ENCODE measurements at places on chromosomes 2 and 18.

GRCh38 chr2:145652036-145652435 lies 1132.1 kb upstream of the ZEB2 start:
- no peak overlapping the region for H3K27ac ChIP-seq
- no peak for DNase-seq
- no peaks in the 10 kb centered on the region for H3K36me3 ChIP-seq
- H3K4me1 ChIP-seq = peaks cover 6% of the 10 kb centered on the region
- H3K4me3 ChIP-seq = no peak overlapping the region

GRCh38 chr2:144183727-144184126 lies 336.2 kb downstream of the ZEB2 start:
- no peaks in the 10 kb centered on the region for H3K36me3 ChIP-seq
- H3K4me3 ChIP-seq = no peak overlapping the region
- H3K4me1 ChIP-seq = no peaks in the 10 kb centered on the region
- no peaks in the 10 kb centered on the region for H3K27me3 ChIP-seq

DNA sequence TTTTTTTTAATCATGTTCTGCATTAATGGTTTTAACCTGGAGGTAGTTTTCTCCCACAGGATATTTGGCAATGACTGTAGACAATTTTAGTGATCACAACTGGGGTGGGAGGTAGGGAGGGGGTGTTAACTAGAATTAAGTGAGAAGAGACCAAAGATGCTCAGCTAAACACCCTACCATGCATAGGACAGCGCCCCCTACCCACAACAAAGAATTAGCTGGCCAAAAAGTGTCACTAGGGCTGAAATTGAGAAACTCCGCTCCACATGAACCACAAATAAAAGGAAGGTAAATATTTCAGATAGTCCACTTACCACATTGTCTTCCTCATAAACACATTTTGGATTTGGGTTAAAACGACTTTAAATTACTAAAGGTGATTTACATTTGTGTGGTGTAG lies 942.6 kb downstream of the SUCLG1 start:
- DNase-seq = no peak
- H3K27ac ChIP-seq = no peak overlapping the region
- H3K27me3 ChIP-seq = no peaks in the 10 kb centered on the region
- no peaks in the 10 kb centered on the region for H3K36me3 ChIP-seq
- H3K4me3 ChIP-seq = no peak overlapping the region

DNA sequence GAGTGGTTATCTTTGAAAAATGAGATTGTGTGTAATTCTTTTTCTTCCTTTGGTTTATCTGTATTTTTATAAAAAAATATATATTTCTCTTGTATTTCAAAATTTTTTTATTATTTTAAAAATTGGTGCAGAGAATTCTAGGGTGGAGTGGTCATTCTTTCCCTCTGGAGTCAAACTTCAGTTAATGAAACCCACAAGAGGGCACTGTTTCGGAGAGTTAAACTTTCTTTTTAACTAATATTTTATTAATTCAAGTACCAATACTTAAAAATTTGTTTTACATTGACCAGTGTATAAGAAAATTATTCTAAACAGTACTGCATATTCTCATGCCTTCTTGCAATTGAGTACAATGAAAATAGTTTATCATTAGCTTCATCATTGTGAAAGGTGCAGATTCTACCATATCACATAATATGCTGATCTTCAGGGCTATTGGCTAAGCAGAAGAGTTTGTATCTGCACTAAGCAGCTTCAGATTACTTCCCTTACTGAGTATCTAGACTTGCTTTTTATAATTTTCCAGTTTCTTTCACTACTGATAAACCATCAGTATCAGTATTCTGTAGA lies 50.1 kb downstream of the HS1BP3 start:
- DNase-seq = no peak
- H3K27me3 ChIP-seq = peaks cover 45% of the 10 kb centered on the region
- peaks cover 37% of the 10 kb centered on the region for H3K4me1 ChIP-seq
- no peaks in the 10 kb centered on the region for H3K36me3 ChIP-seq
- H3K27ac ChIP-seq = no peak overlapping the region
- no peak overlapping the region for H3K4me3 ChIP-seq

DNA sequence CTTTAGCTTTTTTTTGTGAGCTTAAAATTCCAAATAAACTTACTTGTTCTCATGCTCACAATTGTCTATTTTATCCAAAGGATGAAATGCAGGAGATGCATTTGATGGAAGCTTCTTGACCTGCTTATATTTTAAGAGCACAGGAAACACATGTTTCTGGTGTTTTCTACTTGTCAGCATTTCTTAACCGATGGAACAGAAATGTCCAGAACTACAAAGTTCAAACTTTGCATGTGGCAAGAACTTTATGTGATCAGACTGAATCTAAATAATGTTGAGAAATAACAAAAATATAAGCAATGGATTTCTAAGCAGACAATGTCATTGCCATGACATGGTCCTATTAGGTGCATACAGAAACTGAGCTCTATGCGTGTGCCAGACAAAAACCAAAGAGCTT lies 9.9 kb upstream of the CTLA4 start:
- DNase-seq = no peak
- H3K4me1 ChIP-seq = no peaks in the 10 kb centered on the region
- H3K27me3 ChIP-seq = no peaks in the 10 kb centered on the region
- H3K27ac ChIP-seq = no peak overlapping the region

DNA sequence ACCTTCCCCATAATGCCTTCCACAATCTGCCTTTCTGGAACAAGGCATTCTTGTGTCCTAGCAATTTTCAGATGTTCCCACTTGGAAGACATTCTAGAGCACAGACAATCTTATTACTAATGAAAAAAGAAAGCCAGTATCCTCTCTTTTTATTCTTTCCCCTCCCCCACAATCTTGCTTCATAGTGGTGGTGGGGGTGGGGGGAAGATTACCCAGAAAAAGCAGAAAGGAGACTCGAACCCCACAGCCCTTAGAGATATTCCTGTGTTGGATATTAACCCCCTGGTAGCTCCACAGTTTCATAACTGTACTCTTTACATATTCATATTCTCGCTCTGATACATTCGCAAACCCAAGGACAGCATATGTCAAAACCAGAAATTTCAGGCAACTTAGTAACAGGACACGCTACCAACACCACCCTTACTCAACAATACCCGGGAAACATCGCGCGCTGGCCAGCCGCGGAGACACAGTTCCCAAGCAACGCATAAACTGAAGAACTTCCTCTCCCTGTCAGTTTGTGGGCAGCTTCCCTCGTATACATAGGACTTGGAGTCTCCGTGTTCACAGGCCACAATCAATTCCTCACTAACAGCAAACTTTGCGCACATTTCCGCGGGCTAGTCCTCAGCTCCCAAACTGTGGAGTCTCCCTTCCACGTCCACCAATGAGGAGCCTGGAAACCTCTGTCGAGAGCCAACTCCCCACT lies 793 bp downstream of the NR4A2 start:
- no peak overlapping the region for H3K27ac ChIP-seq
- peak; percentile 55 for DNase-seq
- H3K4me3 ChIP-seq = peak overlapping the region; percentile 87

DNA sequence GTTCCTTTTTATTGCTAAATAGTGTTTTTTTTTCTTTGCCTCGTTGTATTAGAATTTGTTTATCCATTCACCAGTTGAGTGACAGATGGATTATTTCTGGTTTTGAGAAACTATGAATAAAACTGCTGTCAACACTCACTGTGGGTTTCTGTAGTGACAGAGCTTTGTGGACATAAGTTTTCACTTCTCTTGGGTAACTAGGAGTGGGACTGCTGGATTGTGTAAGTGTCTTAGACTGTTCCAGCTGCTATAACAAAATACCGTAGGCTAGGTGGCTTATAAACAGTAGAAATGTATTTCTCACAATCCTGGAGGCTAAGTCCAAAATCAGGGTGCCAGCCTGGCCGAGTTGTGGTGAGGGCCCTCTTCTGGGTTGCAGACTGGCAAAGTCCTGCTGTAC lies 71.9 kb downstream of the TNFRSF11A start:
- peaks cover 3% of the 10 kb centered on the region for H3K4me1 ChIP-seq
- no peak overlapping the region for H3K4me3 ChIP-seq
- H3K27me3 ChIP-seq = no peaks in the 10 kb centered on the region

DNA sequence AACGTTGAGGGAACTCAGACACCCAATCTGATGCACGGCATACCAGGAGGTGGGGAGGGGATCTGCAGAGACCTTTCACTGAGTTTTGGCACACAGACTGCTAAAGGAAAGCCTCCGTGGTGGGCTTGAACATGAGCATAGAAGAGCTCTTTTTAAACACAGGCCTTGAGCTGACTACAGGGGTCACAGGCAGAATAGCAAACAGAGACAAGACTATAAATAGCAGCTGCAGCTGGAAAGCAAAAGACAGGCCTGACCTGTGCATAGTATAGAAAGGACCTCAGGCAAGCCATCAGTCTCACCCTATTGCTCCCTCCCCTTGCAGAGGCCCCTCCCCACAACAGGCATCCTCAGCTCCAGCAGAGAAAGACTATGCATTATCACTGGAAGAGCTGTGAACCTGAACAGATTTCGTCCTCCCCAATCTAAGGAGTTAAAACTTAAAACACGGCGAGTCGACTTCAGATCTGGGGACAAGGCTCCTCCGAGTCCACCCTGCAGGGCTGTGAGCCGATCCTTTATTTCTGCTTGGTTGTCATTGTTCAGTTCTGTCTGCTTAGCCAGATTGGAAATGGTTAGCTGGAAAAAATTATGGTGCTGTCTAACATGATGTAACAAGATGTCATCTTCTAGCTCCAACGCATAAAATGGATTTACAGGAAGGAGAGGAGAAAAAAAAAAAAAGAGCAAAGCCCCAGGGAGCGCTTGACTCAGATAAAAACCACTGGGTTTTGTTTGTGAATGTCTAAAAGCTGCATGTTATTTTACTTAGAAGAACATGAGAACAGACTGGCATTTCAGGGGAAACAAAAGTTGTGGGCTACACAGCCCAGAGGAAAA lies 25.2 kb upstream of the LCLAT1 start:
- H3K36me3 ChIP-seq = no peaks in the 10 kb centered on the region
- no peak overlapping the region for H3K27ac ChIP-seq
- DNase-seq = peak; percentile 43
- H3K27me3 ChIP-seq = no peaks in the 10 kb centered on the region
- H3K4me3 ChIP-seq = no peak overlapping the region

DNA sequence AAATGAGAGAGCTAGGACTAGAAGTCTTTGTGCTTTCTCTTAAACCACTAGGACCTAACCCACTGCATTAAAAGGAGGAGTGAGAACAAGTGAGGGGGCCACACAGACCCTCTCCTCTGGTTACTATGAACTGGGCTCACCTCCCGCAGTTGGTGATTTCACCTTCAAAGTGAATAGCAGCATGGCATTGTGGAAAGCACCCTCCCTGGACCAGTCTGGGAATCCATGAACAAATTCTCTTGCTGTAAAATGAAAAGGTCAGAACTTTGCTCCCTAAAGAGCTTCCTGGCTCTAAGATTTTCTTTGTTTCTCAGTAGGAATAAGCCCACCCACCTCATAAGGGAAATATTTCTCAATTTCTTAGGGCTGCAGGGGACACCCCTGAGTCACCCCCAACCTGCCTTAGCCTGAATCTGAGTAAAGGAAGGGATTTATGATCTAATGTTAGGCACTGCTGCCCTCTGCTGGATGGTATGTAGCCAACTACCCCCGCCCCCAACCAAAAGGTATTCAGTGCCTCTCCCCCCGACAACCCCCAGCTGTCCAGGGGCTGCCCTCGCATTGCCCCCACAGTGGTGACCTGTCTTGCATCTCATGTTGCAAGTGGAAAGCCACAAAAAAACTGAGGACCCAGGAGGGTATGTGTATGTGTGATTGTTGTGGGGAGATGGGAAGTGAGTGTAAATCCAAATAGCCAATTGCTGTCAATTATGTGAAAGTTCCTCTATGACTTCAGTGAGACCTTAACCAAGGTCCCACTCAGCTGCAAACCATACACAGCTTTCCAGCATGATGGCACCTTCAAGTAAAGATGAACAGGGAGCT lies 230.9 kb upstream of the SLC14A2 start:
- DNase-seq = peak; percentile 88
- H3K27me3 ChIP-seq = no peaks in the 10 kb centered on the region
- no peak overlapping the region for H3K4me3 ChIP-seq
- H3K4me1 ChIP-seq = no peaks in the 10 kb centered on the region

DNA sequence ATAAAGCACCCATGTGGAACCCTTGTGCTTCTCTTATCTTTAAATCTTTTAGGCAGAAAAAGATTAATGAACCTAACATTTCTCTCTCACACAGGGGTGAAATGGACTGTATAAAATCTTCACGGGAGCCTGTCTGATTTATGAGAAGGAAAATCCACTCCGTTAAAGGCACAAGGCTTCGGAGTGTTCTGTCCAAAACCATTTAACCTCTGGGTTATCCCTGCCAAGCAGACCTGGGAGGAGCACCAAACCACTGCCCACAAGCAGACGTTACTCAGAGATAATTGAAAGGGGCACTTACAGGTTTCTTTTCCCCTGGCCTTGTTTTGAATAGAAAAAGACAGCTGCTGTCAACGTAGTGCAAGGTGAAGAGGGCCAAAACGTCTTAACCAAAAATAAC lies 184.4 kb upstream of the DOK6 start:
- H3K27me3 ChIP-seq = no peaks in the 10 kb centered on the region
- H3K36me3 ChIP-seq = no peaks in the 10 kb centered on the region
- no peak for DNase-seq
- no peak overlapping the region for H3K27ac ChIP-seq
- H3K4me3 ChIP-seq = no peak overlapping the region

- no peaks in the 10 kb centered on the region for H3K27me3 ChIP-seq
- H3K36me3 ChIP-seq = no peaks in the 10 kb centered on the region
- no peaks in the 10 kb centered on the region for H3K4me1 ChIP-seq
These were observed 16.0 kb downstream of the SLC9A2 start for GRCh38 chr2:102635317-102635716.

DNA sequence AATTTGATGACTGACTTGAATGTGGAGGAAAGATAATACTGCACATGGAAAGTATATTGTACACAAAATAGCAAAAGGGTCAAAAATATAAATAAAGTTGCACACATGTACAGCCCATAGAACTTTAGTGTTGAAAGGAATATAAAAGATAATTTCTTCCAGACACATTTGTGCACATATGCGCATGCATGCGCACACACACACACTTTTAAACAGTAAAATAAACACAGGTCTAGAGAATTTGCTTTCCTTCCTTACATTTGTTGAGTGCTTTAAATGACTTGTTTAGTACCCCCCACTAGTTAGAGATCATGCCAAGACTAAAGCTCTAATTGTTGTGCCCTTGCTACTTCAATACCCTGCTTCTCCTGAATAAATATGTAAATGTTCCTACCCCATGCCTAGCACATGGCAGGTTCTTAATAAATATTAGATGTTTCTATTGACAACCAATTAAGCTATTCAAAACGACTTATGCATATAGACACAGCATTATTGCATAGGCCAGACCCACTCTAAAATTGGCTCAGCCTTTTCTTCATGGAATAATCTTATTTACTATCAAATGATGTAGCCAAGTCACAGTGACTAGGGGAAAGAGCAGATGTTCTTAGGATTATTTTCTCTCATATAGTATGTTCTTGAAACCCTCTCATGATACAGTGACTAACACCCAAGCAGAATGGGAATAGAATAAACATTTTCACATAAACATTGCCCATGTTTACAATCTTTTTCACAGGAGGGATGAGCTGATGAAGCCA lies 165.5 kb upstream of the ACVR2A start:
- DNase-seq = no peak
- no peak overlapping the region for H3K4me3 ChIP-seq
- no peaks in the 10 kb centered on the region for H3K36me3 ChIP-seq
- no peaks in the 10 kb centered on the region for H3K27me3 ChIP-seq

- H3K4me3 ChIP-seq = no peak overlapping the region
- H3K27me3 ChIP-seq = no peaks in the 10 kb centered on the region
- H3K27ac ChIP-seq = no peak overlapping the region
- no peaks in the 10 kb centered on the region for H3K36me3 ChIP-seq
- peaks cover 44% of the 10 kb centered on the region for H3K4me1 ChIP-seq
These were observed 56.9 kb downstream of the LIMS1 start for GRCh38 chr2:108591163-108591562.

- no peak overlapping the region for H3K4me3 ChIP-seq
- H3K4me1 ChIP-seq = peaks cover 26% of the 10 kb centered on the region
- H3K27me3 ChIP-seq = no peaks in the 10 kb centered on the region
- no peaks in the 10 kb centered on the region for H3K36me3 ChIP-seq
- H3K27ac ChIP-seq = peak overlapping the region; percentile 35
These were observed 39.3 kb downstream of the RAB10 start for GRCh38 chr2:26072925-26073768.

All from neural progenitor cell (in vitro differentiated cells).